ENCODE measurements at places on chromosomes 12 and 14.

- DNase-seq, result no peak
Measured at GRCh38 chr14:87784386-87784785, 208.6 kb downstream of the GALC start.

- no peak for DNase-seq
Measured at GRCh38 chr12:13425766-13426165, 229.2 kb downstream of the EMP1 start.

GRCh38 chr12:90015228-90015627 is 306.6 kb upstream of the ATP2B1 start:
- DNase-seq, result no peak

DNA sequence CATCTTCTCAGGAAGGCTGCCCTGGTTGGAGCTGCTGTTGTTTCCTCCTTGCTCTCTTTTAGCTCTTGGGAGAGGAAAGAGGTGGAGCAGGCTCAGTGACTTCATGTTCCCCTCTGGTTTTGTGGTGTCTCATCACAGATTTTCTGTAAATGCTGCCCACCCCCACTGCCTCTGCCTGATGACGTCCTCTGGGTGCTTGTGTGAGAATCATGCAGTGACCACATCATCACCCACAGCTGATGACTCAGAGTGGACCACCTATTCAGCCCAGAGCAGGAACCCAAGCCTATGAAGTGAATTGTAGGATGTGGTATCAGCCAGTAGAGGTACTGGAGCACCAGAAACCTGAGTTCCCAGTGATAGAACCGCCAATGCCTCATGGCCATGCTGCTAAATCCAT is at the start of gene GZMB:
Gene GZMB, minus strand, starts transcription at position 33 of the 400 bp plus-strand sequence. Its CDS starts 30 bp downstream, at position 3.
- DNase-seq, result no peak

- DNase-seq, result no peak
Measured at GRCh38 chr12:120668091-120668867, 18.7 kb upstream of the MLEC start.

DNA sequence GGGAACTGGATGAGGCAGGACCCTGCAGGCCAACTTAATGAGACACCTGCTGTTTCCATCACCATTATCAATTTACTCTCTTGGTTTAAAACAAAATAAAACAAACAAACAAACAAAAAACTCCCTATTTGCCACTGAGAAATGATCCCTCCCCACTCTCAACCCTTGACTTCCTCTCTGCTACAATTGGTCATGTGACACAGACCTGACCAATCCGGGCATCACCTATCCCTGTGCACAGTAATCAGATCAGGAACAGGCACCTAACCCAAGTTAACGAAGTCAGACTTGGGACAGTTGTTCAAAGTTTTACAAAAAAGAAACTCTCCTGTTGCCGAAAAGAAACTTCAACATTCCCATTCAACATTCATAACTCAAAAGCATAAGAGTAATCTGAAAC is 58.4 kb downstream of the NELL2 start:
- no peak for DNase-seq

DNA sequence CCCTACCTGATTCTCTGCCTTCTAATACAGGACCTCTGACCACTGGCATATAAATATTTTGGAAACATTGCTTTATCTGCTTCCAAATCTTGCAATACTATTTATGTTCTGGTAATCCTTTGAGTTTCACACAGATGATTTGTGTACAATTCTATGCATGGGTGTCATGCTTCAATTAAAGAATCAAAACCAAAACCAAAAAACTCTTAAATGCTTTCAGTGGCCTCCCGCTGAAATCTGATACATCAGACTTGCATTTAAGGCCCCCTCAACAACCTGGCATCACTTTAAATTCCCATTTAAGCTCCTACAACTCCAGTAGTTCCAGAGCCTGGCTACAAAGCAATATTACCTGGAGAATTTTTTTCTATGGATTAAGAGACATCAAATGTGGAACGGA is 221.7 kb upstream of the NAV3 start:
- DNase-seq, result no peak

- no peak for DNase-seq
Measured at GRCh38 chr12:69688471-69689427, 10.4 kb downstream of the BEST3 start.

DNA sequence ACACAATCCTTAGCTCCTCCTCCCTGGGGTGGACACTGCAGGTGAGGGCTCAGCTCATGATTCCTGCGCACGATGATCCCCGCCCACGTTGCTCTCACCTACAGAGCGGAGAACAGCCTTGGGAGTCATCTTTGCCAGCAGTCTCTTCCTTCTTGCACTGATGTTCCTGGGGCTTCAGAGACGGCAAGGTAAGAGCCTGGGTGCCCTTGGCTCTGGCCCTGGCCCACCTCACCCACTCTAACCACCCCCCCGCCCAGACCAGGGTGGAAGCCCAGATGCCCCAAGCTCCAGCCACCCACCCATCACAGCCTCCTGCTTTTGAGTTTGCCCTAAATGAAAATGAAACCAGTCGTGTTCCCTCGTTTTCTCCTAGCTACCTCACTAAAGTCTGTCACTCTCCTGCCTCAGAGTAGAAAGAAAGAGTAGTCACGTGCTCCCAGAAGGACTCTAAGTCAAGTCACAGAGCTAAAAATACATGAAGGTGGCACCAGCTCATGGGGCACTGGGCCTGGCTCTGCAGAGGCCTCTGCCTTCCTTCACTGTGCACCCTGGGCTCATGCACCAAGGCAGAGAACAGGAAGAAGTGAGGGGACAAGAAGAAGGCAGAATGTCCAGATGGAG is 9.0 kb downstream of the TAPBPL start:
- DNase-seq, result no peak

DNA sequence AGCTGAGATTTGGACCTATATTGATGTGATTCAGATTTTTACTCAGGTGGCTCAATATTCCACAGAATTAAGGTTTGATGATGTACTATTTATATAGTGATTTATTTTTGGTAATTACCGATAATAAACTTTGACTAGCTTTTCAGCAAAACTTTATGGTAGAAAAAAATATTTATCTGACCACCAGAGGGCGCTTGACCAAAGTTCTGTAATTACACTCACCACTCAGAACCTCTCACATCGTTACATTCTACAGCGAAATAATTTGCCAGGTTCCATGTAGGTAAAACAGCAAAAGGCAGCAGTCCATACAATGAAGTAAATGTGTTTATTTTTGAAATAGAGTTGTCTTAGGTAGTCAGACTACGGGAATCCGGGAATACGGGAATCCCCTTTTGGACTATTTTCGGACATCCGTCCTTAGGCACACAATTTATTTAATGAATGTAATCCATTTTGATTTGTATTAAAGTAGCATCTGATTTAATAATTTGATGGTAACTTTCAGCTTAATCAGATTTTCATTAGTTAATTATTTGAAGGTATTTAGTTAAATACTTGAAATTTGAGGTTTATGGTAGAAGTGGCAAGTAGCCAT is 143.0 kb upstream of the DDHD1 start:
- DNase-seq, result peak; percentile 46

DNA sequence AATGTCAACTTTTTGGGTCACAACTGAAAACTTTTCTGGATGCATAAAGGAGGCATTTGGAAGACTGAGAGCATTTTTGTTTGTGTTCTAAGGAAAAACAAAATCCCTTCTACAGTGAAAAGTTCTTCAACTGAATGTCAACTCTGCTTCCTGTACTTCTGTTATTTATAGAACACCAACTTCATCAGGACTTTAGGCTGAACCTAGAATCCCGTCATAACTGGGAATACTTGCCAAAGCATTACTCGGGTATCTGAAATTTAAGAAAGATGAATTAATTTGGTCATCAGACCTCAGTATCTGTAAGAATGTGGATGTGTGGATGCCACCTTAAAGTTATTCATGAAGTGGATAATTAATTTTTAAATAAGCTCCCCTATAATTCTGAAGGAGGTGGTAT is 73.2 kb downstream of the FERMT2 start:
- DNase-seq, result no peak

- no peak for DNase-seq
Measured at GRCh38 chr14:68727315-68728047, 65.4 kb downstream of the ZFP36L1 start.

DNA sequence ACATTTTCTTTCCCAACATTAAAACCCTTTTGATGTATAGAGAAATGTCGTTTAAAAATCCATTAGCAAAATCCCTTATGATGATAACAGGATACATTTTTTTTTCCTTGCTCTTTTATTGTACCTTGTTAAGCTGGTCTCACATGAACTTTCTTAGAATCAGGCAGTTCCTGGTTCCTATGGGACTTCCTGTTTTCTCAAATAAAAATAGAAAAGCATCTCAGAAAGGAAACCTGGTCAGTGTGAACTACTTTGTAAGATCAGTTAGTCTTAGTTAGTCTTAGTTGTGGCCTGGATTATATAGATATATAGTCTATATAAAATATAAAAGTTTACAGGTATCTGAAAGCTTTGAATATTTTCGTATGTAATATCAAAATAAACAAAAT is 40.3 kb downstream of the LEMD3 start:
- DNase-seq, result no peak

- no peak for DNase-seq
Measured at GRCh38 chr14:70952485-70952884, 45.2 kb downstream of the PCNX1 start.

GRCh38 chr12:29025937-29026336 is 123.1 kb upstream of the FAR2 start:
- no peak for DNase-seq

GRCh38 chr12:121520586-121521086 is 60.2 kb downstream of the KDM2B start:
- no peak for DNase-seq

GRCh38 chr14:93064411-93065271 is 51.1 kb downstream of the ITPK1 start:
- no peak for DNase-seq

- no peak for DNase-seq
Measured at GRCh38 chr14:70069186-70069585, 119.6 kb downstream of the SLC8A3 start.

- DNase-seq, result no peak
Measured at GRCh38 chr12:124073356-124074035, 100.5 kb downstream of the ZNF664 start.

- DNase-seq, result no peak
Measured at GRCh38 chr14:75910048-75910447, 71.7 kb downstream of the TGFB3 start.

DNA sequence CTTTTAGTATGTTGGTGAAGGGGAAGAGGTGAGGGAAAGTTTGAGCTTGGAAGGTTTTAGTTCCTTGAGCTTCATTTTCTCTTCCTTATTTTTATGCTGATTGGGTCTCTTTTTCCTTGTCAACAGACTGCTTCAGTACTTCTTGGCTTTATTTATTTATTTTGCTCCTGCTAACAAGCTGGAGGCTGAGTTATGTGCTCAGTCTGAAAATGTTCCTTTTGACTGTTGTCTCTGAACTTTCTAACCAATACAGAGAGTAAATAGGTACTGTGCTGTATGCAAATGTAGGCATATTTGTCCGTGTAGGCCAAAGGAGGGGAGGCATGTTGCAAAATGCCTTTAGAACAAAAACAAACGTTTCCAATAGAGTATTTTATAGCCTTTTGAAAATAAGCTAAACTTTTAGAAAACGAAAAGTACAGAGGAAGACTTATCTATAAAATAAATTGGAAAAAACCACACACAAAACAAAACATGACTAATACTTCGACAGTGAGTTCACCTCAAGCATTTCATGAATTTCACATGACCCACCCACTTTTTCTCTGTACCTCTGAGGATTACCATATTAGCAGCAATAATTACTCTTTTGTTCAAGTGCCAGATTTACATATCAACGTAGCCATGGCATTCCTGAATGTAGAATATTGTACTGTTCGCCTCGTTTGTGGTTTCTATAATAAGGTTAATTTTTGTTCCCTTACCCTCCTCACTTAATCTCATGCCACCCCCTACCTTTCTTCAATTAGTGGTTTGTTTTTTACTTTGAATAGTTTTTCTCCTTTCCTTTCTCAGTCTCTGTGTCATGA is 4.7 kb upstream of the CREBL2 start:
- no peak for DNase-seq

DNA sequence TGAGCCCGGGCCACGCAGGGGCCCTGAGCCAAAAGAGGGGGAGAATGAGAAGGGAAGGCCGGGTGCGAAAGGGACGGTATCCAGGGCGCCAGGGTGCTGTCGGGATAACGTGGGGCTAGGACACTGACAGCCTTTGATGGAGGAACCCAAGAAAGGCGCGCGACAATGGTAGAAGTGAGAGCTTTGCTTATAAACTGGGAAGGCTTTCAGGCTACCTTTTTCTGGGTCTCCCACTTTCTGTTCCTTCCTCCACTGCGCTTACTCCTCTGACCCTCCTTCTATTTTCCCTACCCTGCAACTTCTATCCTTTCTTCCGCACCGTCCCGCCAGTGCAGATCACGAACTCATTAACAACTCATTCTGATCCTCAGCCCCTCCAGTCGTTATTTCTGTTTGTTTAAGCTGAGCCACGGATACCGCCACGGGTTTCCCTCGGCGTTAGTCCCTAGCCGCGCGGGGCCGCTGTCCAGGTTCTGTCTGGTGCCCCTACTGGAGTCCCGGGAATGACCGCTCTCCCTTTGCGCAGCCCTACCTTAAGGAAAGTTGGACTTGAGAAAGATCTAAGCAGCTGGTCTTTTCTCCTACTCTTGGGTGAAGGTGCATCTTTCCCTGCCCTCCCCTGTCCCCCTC is 3.0 kb downstream of the SSTR1 start:
- DNase-seq, result no peak

- no peak for DNase-seq
Measured at GRCh38 chr14:54168489-54168888, 211.9 kb upstream of the BMP4 start.

DNA sequence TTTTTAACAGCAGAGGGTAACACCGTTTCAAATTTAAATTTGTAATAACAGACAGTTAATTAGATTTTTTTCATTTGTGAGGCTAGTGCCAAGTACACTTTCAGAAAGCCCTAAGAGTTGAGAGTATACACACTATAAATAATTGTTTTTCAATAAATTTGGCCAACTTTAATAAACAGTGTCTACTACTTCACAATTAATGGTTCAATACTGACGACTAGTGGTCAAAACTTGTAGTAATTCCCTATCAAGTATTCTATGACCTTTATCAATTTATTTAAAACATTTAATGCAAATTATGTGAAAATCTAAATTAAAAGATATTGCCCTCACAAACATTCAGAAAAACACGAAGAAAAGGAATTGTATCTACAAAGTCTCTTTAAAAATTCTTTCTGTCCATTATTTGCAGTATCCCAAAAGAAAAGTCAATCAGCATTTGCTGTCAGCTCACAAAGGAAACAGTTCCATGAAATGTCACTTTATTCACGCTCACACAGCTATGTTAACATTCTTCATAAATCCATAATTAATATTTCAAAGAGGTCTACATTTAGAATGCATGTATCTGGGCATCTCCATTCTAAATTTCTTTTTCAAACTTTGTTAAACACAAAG is 91.2 kb downstream of the CEP128 start:
- DNase-seq, result peak; percentile 20

DNA sequence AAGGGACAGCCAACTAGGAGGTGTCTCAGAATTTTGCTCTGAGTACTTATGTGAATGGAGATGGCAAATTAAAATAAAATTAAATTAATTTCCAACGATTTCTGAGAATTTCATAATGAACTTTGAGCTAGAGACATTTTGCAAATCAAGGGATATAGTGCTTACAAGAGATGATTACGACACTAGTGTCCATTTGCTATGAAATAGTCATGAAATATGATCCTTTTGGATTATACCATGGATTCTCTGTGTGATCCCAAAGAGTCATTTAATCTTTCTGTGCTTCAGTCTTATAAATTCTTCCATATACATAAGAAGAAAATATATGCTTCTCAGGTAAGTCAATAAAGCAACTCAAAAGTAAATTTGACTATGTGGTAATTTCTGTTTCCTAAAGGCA is 240.6 kb downstream of the SLC25A21 start:
- no peak for DNase-seq

GRCh38 chr12:81245458-81245857 is 167.6 kb downstream of the ACSS3 start:
- DNase-seq, result no peak

- DNase-seq, result no peak
Measured at GRCh38 chr12:100031836-100032235, 47.1 kb upstream of the ANKS1B start.

All from hematopoietic multipotent progenitor cell treated with erythropoietin and hydrocortisone succinate and interleukin-3 and kit ligand, for 17 days (in vitro differentiated cells).